ENCODE measurements at places on chromosomes 6 and 20. TPM values are rescaled to one million over a fixed set of nuclear protein-coding genes. Genes with fewer than 3 reads are reported as not detected.
A peak's percentile ranks its signal among the peaks of the same experiment; 100 is the strongest.

GRCh38 chr20:58019850-58020625, 208.4 kb downstream of the ANKRD60 start:
- DNase-seq, result peak; percentile 67

- DNase-seq, result no peak
Observed at GRCh38 chr20:25992146-25992545, 295.5 kb upstream of the ZNF337 start.

DNA sequence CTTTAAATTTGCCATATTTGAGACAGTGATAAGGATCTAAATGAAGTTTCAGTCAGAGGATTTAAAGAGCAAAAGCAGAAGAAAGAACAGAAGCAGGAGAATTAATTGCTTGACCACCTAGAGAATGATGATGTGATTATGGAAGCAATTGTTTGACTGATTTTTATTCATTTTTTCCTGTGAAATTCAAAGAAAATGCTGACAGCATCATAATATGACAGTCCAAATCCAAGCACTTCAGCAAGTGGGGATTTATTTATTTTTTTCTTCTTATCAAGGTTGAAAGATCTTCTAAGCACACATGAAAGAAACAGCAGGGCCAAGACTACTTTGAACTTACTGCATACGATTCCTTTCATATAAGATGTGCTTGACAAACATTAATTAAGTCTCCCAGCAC, 125.2 kb downstream of the BMP2 start:
- DNase-seq, result no peak

GRCh38 chr20:483815-484644, 21.7 kb upstream of the TBC1D20 start:
- DNase-seq, result peak; percentile 83

DNA sequence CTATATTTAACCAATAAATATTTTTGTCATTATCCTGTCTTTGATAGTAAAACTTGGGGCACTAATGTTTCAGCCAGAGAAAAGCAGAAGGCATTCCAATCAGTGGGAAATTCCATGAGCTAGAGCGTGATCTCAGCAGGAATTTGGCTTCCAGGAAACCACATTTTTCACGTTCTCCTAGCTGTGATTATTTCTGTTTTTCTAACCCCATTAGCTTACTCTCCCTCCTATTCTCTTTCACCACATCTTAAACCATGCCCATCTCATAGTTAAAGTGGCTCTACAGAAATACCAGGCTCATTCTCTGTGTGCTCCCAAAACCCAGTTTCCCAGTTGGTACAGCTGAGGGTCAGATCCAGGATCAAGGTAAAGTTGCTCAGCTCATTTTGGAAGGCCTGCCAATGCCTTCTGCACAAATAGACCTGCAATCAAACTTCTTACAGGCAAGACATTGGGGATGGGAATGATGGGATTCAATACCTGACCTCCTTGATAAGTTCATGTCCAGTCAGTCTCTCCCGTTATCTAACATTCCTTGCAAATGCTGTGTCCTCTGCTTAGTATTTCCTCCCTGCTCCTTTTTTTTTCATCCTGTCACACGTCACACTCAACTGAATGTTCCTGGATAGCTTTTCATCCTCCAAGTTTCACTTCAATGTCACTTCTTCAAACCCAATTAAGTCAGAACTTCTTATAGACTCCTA, 33.1 kb upstream of the TMEM30A start:
- DNase-seq, result no peak

DNA sequence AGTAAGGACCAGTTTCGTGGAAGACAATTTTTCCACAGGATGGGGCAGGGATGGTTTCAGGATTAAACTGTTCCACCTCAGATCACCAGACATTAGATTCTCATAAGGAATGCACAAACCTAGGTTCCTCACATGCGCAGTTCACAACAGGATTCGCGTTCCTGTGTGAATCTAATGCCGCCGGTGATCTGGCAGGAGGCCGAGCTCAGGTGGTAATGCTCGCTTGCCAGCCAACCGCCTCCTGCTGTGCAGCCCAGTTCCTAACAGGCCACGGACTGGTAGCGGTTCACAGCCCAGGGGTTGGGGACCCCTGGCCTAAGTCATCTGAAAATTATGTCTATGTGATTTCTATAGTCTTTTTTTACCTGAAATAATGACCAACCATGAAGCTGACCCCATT, 217.5 kb downstream of the TMEM200A start:
- no peak for DNase-seq

- DNase-seq, result no peak
Observed at GRCh38 chr6:7239590-7239948, 73.4 kb downstream of the SSR1 start.

DNA sequence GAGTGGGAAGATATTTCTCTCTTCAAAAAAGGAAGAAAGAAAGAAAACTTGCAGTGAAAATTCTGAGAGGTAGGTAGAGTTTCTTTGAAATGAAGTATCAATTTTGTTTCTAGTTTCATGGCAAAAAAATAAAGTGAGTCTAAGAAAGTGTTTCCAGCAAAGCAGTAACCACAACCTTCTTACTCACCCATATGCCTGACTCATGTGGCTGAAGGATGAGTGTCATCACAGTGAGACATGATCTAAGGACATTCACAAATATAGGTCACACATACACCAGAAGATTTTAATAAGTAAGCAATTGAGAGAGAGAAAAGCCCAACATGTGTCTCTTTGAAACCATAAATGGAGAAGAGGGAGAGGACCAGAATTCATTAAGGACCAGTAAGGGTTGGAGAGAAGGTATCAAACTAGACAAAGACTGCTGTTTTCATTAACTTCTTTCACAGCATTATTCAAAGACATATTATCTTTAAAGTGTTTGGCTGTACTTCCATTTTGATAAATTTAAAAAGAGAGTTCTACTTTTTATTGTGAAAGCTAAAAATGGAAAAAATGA, 169.5 kb downstream of the FRK start:
- DNase-seq, result no peak

DNA sequence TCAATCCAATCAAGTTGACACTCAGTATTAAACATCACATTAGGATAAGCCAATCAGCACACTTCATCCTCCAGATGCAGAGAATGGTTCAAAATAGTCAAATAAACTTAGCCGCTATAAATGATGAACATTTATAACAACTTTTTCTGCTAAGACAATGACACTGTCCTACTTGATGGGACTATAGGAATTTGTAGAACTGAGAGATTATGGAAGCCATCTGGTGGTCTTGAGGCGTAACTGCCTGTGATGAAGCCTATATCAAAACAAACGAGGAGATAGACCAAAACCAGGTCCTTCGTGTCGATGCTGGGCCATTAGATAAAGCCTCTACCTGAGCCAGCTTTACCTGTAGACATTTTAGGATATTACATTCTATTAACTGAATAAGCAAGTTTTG, 631.1 kb downstream of the COL12A1 start:
- DNase-seq, result no peak

- DNase-seq, result no peak
Observed at GRCh38 chr6:21085643-21086042, 507.9 kb upstream of the SOX4 start.

ADGRF1 gene
- total RNA-seq, result not detected

All from posterior vena cava (tissue), 2 donors.